ENCODE measurements at places on chromosomes 13 and 19. TPM values are rescaled to one million over a fixed set of nuclear protein-coding genes. Genes with fewer than 3 reads are reported as not detected.

- H3K36me3 ChIP-seq = no peaks in the 10 kb centered on the region
- no peak overlapping the region for H3K27ac ChIP-seq
- H3K27me3 ChIP-seq = no peaks in the 10 kb centered on the region
- DNase-seq = no peak
Observed at GRCh38 chr19:7739211-7739755, 7.4 kb upstream of the CLEC4G start.

DNA sequence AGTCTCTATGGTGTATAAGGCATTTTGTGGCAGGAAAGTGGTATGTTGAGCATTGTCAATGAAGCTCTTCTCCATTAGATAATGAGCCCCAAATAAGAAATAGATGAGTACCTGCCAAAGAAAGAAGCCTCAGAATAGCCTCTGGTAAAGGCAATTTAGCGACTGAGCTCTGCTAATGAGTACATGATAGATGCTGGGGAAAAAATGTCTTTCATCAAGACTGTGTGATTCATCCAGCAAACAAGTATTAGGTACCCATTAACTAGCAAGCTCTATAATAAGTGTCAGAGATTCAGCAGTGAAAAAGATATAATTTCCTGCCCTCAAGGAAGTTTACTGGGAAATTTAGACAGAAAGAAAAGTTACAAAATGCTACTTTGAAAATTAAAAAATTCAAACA is 294.6 kb downstream of the ITGBL1 start:
- H3K27ac ChIP-seq = no peak overlapping the region
- no peak for DNase-seq
- no peak overlapping the region for H3K4me3 ChIP-seq
- H3K36me3 ChIP-seq = no peaks in the 10 kb centered on the region

- no peak overlapping the region for H3K4me3 ChIP-seq
- H3K27ac ChIP-seq = no peak overlapping the region
- no peaks in the 10 kb centered on the region for H3K27me3 ChIP-seq
- no peaks in the 10 kb centered on the region for H3K36me3 ChIP-seq
- DNase-seq = no peak
- no peaks in the 10 kb centered on the region for H3K4me1 ChIP-seq
Observed at GRCh38 chr13:86692291-86692690, 893.1 kb upstream of the SLITRK6 start.

GRCh38 chr13:105965910-105966309 is 569.6 kb downstream of the EFNB2 start:
- no peaks in the 10 kb centered on the region for H3K27me3 ChIP-seq
- H3K4me3 ChIP-seq = no peak overlapping the region
- H3K4me1 ChIP-seq = peaks cover 14% of the 10 kb centered on the region
- no peaks in the 10 kb centered on the region for H3K36me3 ChIP-seq
- no peak for DNase-seq

The GARIN5A gene
- 0.55 TPM for total RNA-seq

The EFNB2 gene
- total RNA-seq = 41.9 TPM

DNA sequence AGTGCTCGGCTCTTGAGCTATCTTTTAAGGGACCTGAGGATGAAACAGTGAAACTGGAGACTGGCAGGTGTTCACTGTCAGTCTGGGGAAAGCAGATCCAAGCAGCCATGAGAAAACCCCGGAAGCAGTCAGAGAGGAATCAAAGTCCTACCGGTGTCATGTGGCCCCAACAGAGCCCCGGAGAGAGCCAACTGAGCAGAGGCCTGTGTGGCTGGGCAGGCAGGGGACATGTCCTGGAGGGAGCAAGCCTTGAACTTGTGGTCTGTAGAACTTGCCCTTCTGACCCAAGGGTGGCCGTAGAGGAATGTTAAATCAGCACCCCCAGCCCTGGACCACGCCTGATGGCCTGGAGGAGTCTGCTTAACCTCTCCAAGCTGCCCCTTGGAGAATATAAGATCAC is 113.7 kb upstream of the ZNF507 start:
- no peak overlapping the region for H3K27ac ChIP-seq
- no peaks in the 10 kb centered on the region for H3K4me1 ChIP-seq
- H3K4me3 ChIP-seq = no peak overlapping the region

GRCh38 chr13:49667773-49668172 is 23.5 kb downstream of the EBPL start:
- no peak for DNase-seq
- peaks cover 17% of the 10 kb centered on the region for H3K36me3 ChIP-seq
- peaks cover 21% of the 10 kb centered on the region for H3K4me1 ChIP-seq
- H3K27ac ChIP-seq = no peak overlapping the region
- no peak overlapping the region for H3K4me3 ChIP-seq

GRCh38 chr19:10450191-10450852 is 30.0 kb downstream of the PDE4A start:
- peaks cover 61% of the 10 kb centered on the region for H3K36me3 ChIP-seq
- DNase-seq = no peak
- H3K27me3 ChIP-seq = no peaks in the 10 kb centered on the region
- H3K27ac ChIP-seq = no peak overlapping the region
- no peaks in the 10 kb centered on the region for H3K4me1 ChIP-seq
- no peak overlapping the region for H3K4me3 ChIP-seq

DNA sequence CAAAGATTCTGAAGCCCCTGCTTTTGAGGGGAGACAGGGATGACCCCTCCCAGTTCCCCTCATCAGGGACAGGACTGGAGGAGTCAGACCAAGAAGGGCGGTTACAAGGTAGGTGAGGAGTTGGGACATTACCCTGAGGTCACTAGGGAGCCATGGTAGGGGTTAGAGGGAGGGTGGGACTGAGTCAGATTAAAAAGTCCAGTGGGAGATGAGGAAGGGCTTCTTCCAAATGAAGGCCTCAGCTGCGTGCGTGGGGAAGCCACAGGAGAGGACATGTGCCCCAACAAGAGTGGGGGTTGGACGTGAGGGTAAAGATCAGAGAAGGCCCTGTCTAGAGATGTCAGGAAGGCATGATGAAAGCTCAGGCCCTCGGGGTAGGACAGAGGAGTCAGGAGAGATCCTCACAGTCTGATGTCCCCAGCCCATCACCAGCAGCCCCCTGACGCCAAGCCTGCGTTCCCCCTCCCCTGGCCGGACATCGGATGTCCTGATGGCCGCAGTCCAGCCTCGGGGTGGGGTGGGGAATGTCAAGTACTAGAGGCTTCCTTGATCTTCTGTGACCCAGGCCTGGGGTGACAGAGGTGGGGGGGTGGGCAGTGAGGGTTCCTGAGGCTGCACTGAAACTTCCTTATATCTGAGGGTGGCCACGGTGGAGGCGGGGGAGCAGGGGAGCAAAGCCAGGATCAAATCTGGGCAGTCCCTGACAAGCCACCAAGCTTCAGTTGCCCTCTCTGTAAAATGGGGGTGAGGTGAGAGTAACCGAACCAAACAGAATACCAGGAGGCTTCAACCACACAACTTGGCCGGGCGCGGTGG is 6.5 kb upstream of the MFSD12 start:
- no peak overlapping the region for H3K27ac ChIP-seq
- H3K27me3 ChIP-seq = no peaks in the 10 kb centered on the region
- DNase-seq = no peak
- H3K4me3 ChIP-seq = no peak overlapping the region

The SHISA7 gene
- total RNA-seq = not detected

DNA sequence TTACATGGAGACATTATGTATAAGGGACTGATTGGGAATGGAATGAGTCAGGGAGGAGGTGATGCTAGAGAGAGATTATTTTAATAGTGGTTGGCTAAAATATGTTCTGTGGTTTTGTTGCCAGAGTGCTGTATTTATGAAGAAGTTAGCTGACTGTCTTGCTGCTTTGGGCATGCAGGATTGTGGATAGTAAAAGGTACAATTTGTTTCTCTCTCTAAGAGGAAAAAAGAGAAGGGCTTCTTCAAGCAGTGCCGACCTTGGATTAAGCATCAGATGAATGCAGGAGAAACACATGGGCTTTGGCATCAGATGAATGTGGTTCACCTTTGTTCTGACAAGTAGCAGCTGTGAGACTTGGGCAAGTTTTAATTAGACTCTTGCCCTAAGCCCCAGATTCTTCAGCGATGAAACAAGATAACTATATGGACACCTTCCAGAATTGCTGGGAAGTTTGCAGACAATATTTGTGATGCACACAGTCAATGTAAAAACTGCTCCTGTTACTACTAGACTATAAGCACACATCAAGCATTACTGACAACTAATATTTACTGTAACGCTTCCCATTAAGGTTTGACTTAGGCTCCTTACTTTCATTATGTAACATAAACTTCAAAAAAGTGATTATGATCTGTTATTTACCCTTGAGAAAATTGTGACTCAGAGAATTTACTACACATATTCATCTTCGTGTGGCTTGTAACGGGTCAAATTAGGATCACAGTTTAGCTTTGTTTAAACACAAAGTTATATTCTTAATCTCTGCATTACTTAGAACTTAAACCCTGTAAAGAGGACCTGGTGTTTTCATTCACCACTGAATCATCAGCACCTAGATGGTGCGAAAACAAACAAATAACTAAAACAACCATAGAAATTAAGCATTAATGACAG is 824.0 kb downstream of the PCDH9 start:
- H3K4me1 ChIP-seq = no peaks in the 10 kb centered on the region
- H3K36me3 ChIP-seq = no peaks in the 10 kb centered on the region
- no peaks in the 10 kb centered on the region for H3K27me3 ChIP-seq
- peak overlapping the region; percentile 3 for H3K27ac ChIP-seq
- peak; percentile 1 for DNase-seq

GRCh38 chr13:52345048-52345447 is 60.9 kb downstream of the THSD1 start:
- no peak overlapping the region for H3K4me3 ChIP-seq
- H3K4me1 ChIP-seq = no peaks in the 10 kb centered on the region
- no peaks in the 10 kb centered on the region for H3K27me3 ChIP-seq
- no peak overlapping the region for H3K27ac ChIP-seq

DNA sequence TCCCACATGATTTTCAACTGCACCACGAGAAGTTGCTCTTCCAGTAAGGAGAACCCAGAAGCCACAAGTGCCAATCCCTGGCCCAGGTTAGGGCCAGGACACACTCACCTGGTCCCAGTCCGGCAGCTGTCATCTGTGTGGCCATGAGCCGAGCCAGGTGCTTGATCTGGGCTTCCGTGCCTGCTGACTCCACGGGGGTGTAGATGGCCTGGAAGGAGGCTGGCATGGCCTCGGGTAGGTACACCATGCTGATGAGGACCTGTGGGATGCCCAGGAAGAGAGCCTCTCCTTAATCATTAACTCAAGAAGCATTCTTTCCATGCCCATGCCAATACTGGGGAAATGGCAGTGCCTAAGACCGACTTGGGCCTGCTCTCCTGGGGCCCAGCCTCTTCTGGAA is 19.9 kb upstream of the RSPH6A start:
- no peaks in the 10 kb centered on the region for H3K4me1 ChIP-seq
- H3K27ac ChIP-seq = no peak overlapping the region
- peaks cover 100% of the 10 kb centered on the region for H3K36me3 ChIP-seq
- H3K4me3 ChIP-seq = no peak overlapping the region

GRCh38 chr19:54473071-54473891 is at the start of gene CDC42EP5:
Gene CDC42EP5, minus strand, starts transcription at chr19:54473296. Its CDS starts 7,749 bp downstream, at chr19:54465547.
- no peaks in the 10 kb centered on the region for H3K36me3 ChIP-seq
- H3K27ac ChIP-seq = peak within 1 kb of the TSS; percentile 76
- DNase-seq = peak; percentile 96
- peaks cover 45% of the 10 kb centered on the region for H3K4me1 ChIP-seq
- H3K27me3 ChIP-seq = peaks cover 9% of the 10 kb centered on the region

The ZNF577 gene
- 25.2 TPM for total RNA-seq

DNA sequence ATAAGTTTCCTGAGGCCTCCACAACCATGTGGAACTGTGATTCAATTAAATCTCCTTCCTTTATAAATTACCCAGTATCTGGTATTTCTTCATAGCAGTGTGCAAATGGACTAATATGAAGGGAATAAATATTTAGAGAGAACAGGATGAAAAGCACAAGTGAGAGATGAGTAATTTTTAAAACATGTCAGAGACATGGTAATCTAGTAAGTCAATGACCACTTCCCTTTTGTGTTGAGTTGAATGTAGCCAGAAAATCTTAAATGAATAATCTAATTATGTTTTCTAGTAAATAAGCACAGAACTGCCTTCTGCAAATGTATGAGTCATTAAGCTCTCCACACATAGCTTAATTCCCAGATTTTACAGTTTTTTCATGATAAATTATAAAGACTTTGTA is 524.1 kb upstream of the SLITRK5 start:
- H3K36me3 ChIP-seq = no peaks in the 10 kb centered on the region
- no peak overlapping the region for H3K4me3 ChIP-seq
- no peak for DNase-seq
- no peak overlapping the region for H3K27ac ChIP-seq
- no peaks in the 10 kb centered on the region for H3K4me1 ChIP-seq

GRCh38 chr13:51286135-51287002 is 53.1 kb upstream of the SERPINE3 start:
- H3K27me3 ChIP-seq = no peaks in the 10 kb centered on the region
- H3K36me3 ChIP-seq = no peaks in the 10 kb centered on the region
- H3K4me1 ChIP-seq = peaks cover 16% of the 10 kb centered on the region
- peak; percentile 91 for DNase-seq
- no peak overlapping the region for H3K27ac ChIP-seq
- no peak overlapping the region for H3K4me3 ChIP-seq

DNA sequence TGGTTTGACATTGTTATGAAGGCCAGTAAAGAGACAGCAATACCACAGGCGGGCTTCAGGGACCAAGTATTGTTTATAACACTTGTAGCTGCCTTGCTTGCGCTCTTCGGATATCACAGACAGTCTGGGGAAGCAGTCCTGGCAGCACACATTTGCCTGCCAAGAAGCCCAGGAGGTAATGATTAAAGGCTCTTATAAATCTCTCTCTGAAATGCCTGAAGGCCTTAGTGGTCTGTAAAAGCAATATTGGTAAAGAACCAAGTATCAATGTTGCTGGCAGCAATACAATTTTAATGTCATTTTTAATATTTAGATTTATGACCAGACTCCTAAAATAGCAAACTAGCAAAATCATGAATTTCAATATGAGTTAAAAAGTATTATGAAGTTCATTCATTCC is 1312.4 kb downstream of the PCDH9 start:
- no peaks in the 10 kb centered on the region for H3K4me1 ChIP-seq
- no peak for DNase-seq
- H3K36me3 ChIP-seq = no peaks in the 10 kb centered on the region

The PRR19 gene
- not detected for total RNA-seq

DNA sequence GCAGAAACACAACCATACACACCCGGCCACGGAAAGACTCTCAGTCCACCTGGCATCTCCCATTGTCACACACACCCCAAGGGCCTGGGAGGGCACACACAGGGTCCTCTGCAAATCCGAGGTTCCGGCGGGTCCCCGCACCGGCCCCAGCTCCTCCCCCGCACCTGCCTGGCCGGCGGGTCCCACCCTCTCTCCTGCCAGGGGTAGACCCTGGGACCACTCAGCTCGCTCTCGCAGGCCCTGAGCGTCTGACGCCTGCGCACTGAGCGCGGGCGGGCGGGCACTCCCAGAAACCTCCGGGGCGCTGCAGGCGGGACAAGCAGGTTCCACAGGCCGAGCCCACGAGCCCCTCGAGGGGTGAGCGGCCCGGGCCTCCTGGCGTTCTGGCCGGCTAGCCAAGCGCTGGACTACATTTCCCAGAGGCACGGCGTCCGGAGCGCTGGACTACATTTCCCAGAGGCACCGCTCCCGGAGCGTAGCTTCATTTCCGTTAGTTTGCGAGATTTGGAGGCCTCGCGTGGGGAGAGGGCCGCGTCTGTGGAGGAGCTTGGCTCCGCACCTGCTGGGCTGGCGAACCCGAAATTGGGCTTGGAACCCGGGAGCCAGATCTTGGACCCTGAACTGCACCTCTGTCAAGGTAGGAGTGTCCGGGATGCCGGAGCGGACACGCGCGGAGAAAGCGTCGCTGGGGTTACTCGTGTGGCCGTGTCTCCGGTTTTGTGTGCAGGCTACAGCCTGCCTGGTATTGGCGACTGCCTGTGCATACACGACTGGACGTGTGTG is at the start of gene ZNF420:
ZNF420 (plus strand) TSS at position 500 of the 783 bp plus-strand sequence. CDS start 10,686 bp downstream, outside the sequence.
- peak within 1 kb of the TSS; percentile 88 for H3K4me3 ChIP-seq
- peak within 1 kb of the TSS; percentile 72 for H3K27ac ChIP-seq
- peaks cover 24% of the 10 kb centered on the region for H3K4me1 ChIP-seq
- peak; percentile 94 for DNase-seq

The PPP1R13L gene
- 36.4 TPM for total RNA-seq
